Stimulated activated CD8-positive, alpha-beta memory T cell treated with anti-CD3 and anti-CD28 coated beads, Interleukin-12 subunit alpha, Interleukin-12 subunit beta, amount 100 ng/mL, for 4 hours (primary cell): ENCODE measurements at places on chromosomes 12 and 14.

DNA sequence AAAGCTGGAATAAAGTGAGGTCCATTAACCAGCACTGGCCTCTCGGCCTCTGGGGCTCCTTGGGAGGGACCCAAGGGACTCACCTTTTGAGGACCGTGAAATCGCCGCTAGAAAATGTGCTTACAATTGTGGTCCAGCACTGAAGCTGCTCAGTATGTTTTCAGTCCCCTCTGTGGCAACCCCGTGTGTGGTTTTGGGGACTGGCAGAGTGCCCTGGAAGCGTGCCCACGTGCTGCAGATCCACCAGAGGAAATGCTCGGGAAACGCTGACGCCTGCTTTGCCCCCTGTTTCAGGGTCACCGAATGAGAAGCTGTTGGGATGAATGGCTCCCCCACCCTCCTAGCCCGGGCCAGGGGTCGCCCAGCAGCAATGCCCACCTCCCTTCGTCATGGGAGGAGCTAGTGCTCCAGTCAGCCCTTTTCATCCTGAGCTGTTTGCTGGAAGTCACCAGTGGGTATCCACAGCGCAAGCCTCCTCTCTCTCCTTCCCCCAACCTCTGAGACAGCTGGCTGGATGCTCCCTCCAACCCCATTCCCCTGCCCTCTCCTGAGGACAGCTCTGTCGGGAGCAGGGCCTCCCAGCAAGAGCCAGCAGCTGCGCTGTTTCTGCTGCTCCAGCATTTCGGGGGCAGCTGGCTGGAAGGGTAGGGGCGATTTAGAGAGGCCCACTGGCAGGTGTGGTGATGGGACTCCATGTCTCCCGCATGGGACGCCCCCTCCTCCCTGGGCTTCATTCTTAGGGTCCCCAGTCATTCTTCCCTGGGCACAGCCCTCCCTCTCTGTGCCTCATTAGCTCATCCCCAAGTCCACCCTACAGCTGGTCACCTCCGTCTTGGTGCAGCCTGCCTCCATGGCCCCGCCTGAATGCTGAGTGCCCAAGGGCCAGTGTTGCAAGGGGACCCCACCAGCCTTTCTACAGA is 33.2 kb upstream of the PPP1R13B start:
- no peak for DNase-seq

DNA sequence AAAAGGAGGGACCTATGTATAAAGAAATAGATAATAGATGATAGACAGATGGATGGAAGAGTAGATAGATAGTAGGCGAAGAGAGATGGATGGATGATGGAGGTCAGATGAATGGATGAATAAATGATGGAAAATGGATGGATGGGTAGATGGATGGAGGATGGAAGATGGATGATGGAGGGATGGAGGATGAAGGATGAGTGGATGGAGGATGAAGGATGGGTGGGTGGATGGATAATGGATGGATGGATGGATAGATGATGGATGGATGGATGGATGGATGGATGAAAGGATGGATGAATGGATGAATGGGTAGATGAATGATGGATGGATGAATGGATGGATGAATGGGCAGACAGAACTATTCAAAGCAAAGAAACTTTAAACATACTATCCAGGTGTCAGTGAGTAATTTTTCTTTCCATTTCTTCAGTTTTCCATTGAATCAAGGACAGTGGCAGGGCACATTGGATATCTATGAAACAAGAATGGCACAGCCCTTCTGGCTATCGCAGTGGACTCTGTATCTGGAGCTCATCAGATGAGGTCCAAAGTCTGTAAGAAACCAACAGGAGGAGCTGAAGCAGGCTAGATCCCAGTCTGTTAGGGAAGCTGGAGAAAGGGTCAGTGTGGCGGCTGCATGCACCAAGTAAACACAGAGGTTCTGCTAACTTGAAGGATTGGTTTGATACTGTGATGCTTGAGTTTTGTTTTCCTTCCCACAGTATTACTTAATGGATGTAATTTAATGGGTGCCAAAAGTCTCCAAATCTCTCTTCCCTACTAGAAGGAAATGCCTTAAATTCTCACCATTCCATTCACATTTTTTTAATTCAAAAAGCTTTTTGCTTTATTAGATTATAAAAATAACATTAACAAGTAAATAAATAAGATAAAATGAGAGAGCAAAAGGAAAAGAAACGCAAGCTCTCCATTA is 18.1 kb upstream of the MED13L start:
- DNase-seq = no peak

GRCh38 chr14:65750906-65751305 is 338.4 kb downstream of the FUT8 start:
- DNase-seq = no peak

GRCh38 chr12:45498645-45499044 is 230.9 kb upstream of the ARID2 start:
- DNase-seq = no peak

GRCh38 chr14:104282332-104283196 is 144.2 kb downstream of the KIF26A start:
- DNase-seq = no peak
